ENCODE measurements at places on chromosomes 13 and 19. TPM values are rescaled to one million over a fixed set of nuclear protein-coding genes. Genes with fewer than 3 reads are reported as not detected.

- DNase-seq = no peak
Measured at GRCh38 chr19:51295382-51296126, 15.9 kb upstream of the IGLON5 start.

GRCh38 chr19:46721269-46722003 is 4.5 kb upstream of the PRKD2 start:
- DNase-seq = no peak

Gene RGS9BP
- 0.66 TPM for total RNA-seq

DNA sequence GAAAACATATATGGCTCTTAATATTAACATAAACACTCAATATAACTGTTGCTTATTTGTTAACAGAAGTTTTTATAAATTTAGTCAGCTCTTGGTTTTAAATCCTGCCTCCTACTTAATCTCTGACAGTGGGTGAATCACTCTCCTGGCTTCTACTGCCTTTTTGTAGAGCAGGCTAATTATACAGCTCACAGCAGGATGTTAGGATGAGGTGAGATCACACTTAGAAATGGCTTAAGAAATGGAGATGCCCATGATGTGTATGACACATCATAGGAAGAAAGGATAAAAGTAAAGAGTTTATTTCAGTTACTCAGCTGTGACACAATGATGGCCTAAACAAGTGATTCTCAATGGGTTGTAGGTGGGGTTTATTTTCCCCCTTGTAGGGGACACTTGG is 345.6 kb downstream of the SPRY2 start:
- DNase-seq = peak; percentile 90

DNA sequence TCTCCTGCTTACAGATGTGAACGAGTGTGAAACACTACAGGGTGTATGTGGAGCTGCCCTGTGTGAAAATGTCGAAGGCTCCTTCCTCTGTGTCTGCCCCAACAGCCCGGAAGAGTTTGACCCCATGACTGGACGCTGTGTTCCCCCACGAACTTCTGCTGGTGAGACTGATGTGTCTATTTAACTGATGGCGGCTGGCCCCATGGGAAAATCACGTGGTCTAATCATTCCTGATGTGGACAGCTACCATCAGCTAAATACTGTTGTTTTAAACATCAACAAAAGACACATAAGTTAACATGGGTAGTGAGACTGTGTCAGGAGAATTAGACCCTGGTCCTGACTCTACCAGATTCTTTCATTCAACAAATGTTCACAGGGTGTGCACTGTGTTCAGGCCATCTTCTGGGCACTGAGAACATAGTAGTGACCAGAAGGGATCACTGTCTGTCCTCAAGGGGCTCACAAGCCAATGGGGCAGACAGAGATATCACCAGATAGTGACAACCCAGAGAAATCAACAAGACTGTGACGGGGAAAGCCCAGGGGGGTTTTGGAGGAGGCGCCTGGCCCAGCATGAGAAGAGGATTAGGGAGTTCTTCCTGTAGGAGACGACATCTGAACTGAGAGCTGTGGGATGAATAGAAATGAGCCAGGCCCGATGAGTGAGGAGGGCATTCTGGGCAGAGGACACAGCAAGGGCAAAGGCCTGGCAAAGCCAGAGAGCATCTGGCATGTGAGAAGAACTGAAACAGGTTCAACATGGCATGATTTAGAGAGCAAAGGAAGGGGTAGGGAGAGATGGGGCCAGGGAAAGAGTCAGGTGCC is 18.4 kb downstream of the LTBP4 start:
- no peak for DNase-seq

All from M059J (cell line).